H1 (cell line): ENCODE measurements at places on chromosomes 3 and 15. TPM values are rescaled to one million over a fixed set of nuclear protein-coding genes. Genes with fewer than 3 reads are reported as not detected.

The RETNLB gene
- polyA plus RNA-seq: not detected in 2 replicates

The STRIT1 gene
- polyA plus RNA-seq: 0.15 TPM in 1 of 2 replicates, not detected in the other

The TMEM207 gene
- polyA plus RNA-seq: not detected in 2 replicates

The CYP1A1 gene
- polyA plus RNA-seq: 0.22 and 0.32 TPM in 2 replicates

The TMCC1 gene
- 8.4 and 10.4 TPM in 2 replicates for polyA plus RNA-seq

The MUC4 gene
- 0.89 and 2.0 TPM in 2 replicates for polyA plus RNA-seq

The ONECUT1 gene
- polyA plus RNA-seq: 0.47 and 0.65 TPM in 2 replicates

The LMAN1L gene
- polyA plus RNA-seq: not detected in 2 replicates

The CCDC54 gene
- not detected in 2 replicates for polyA plus RNA-seq

The SPESP1 gene
- polyA plus RNA-seq: not detected in 2 replicates

The CFAP100 gene
- polyA plus RNA-seq: 0.09 and 0.17 TPM in 2 replicates

The PLCD1 gene
- polyA plus RNA-seq: 15.3 and 25.7 TPM in 2 replicates

The LRRN1 gene
- polyA plus RNA-seq: 128 and 159 TPM in 2 replicates

The ACOX2 gene
- polyA plus RNA-seq: 7.3 and 9.2 TPM in 2 replicates

The KBTBD12 gene
- 0.20 and 0.33 TPM in 2 replicates for polyA plus RNA-seq

The CELSR3 gene
- 11.6 and 17.5 TPM in 2 replicates for polyA plus RNA-seq

The CCDC39 gene
- polyA plus RNA-seq: 0.12 and 0.24 TPM in 2 replicates

The CCDC13 gene
- polyA plus RNA-seq: 0.06 and 0.09 TPM in 2 replicates

The RTP3 gene
- 0.06 and 0.08 TPM in 2 replicates for polyA plus RNA-seq

The NANOGP8 gene
- 14.5 and 23.3 TPM in 2 replicates for polyA plus RNA-seq

The MKRN2OS gene
- polyA plus RNA-seq: 0.15 and 0.17 TPM in 2 replicates

The FANCD2OS gene
- polyA plus RNA-seq: not detected in 2 replicates

The ZDHHC23 gene
- 5.2 and 6.2 TPM in 2 replicates for polyA plus RNA-seq

The CHRD gene
- polyA plus RNA-seq: 0.62 and 1.7 TPM in 2 replicates

The GOLGA6B gene
- 0.06 and 0.09 TPM in 2 replicates for polyA plus RNA-seq

The ZNF770 gene
- polyA plus RNA-seq: 15.3 and 24.8 TPM in 2 replicates

The COLQ gene
- polyA plus RNA-seq: 1.5 and 2.3 TPM in 2 replicates

The CALML4 gene
- polyA plus RNA-seq: 3.5 and 3.8 TPM in 2 replicates

The GPR62 gene
- 0.29 and 0.36 TPM in 2 replicates for polyA plus RNA-seq

The FBXO40 gene
- 0.03 and 0.05 TPM in 2 replicates for polyA plus RNA-seq

The CCRL2 gene
- not detected in 2 replicates for polyA plus RNA-seq

The ZNF80 gene
- polyA plus RNA-seq: not detected in 2 replicates

The SCAANT1 gene
- not detected in 2 replicates for polyA plus RNA-seq

The ZNF662 gene
- polyA plus RNA-seq: 0.03 TPM in 1 of 2 replicates, not detected in the other

The CLDN16 gene
- 0.02 TPM in 1 of 2 replicates, not detected in the other for polyA plus RNA-seq
